Activated CD4-positive, alpha-beta T cell treated with anti-CD3 and anti-CD28 coated beads for 4 hours (primary cell): ENCODE measurements at places on chromosomes 4 and X.
A peak's percentile ranks its signal among the peaks of the same experiment; 100 is the strongest.

DNA sequence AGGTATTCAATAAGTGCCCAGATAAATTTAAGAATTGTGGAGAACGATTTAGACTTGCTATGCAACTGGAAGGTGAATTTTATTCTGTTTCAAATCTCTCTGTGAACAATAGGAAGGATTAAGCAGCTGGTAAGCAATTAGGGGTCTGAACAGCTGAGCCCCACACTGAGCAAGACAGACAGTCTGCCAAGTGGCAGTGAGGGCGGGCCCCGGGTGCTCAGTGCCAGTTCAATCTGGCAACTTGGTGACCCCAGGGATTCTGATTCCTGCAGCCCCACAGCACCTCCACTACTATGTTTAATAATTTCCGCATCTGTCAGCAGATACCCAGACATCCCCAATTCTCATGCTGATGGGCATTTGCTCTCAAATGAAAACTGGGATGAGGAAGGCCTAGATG lies 317.3 kb downstream of the PPP1R2C start:
- DNase-seq, result no peak

DNA sequence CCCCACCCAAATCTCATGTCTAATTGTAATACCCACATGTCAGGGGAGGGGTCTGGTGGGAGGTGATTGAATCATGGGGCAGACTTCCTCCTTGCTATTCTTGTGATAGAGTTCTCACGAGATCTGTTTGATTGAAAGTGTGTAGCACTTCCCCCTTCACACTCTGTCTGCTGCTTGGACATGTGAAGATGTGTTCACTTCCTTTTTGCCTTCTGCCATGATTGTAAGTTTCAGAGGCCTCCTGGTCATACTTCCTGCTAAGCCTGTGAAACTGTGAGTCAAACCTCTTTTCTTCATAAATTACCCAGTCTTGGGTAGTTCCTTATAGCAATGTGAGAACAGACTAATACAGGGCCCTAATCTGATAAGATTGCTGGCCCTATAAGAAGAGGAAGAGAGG lies 1514.8 kb downstream of the RPA4 start:
- no peak for DNase-seq

DNA sequence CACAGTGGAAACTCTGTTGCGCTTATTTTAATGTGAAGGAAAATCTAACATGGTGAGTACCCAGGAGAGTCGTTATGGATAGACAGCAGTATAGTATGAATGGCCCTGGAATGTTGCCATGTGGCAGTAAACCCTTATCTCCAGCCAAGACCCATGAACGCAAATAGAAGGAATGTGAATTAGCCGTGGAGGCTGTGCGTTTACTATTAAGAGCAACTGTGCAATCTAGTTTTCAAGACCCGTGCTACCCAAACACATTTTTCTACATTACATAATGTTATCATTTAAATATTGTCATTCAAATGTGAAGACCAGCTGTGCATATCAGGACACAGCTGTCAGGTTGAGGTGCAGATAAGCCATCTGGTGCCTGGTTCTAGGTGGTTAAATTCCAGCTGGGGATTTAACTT lies 13.3 kb upstream of the AGA start:
- DNase-seq, result no peak

DNA sequence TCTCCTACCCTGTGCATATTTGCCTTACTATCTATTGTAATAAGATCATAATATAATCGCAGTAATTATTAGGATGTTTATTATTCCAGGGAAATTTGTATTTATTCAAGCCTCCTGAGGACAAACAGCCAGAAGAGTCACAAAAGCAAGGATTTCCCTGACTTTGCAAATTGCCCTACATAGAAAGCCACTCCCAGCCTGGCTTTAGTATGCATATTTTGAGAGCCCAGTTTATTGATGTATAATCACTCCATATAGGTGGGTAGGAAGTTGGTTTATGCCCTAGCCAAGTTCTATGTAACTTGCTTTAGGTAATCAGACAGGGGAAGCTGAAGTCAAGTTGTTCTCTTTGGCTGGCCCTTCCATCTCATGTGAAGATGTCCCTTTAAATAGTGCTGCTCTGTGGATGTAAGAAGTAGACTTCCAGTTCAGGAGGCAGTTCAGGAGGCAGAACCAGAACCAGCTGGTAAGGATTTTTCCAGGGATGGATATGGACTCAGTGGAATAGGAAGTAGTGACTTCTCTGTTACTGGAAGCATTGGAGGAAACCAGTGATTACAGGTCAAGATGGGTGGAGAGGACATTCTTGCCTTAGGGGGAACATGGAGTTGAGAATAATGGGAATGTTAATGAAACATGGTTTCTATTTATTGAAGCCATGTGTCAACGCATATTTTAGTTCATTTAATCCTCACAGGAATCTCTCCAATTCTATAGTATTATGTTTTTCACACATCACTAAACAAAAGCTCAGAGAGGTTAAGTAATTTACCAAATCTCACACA lies 70.5 kb upstream of the KIT start:
- no peak for DNase-seq

- DNase-seq, result no peak
Measured at GRCh38 chr4:152394791-152395190, 141.1 kb downstream of the FBXW7 start.

GRCh38 chrX:14039344-14039743 lies 9.7 kb upstream of the GEMIN8 start:
- peak; percentile 45 for DNase-seq

DNA sequence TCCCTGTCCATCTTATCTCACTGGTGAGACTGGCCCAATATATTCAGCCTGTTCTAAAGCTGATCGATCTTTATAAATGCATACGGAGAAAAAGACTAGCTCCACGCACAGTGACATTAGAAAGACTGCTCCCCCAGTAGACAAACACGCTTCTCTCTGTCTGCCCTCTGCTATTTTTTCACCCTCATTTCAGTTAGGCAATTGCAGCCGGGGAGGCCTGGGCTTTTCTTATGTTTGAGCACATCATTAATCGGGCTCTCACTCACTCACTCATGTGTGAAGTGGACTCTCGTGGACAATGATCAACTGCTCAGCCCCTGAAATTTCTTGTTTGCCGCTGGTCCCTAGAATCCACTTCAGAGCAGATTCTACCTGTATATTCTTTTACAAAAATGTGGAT lies 824.7 kb upstream of the TENM3 start:
- no peak for DNase-seq

DNA sequence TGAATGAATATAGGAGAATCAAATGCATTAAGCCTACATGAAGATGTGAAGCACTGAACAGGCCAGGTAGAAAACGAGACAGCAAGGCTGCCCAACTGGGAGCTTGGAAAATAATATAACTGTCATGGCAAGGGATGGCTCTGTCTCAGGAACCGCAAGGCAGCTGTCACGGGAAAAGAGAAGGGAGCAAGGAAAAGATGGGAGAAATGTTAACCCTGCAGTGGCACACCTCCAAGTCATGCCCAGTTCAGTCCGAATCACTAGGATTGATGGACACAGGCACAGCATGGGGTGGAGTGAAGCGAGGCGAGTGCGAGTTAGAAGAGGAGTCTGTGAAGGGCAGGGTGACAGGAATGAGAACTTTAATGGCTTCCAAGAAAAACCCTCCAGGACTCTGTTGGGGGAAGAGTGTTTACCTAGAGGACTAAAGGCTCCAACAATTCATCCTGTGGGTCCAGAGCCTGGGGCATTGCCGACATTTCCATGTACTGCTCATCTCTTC lies 144.1 kb upstream of the ETNPPL start:
- no peak for DNase-seq

DNA sequence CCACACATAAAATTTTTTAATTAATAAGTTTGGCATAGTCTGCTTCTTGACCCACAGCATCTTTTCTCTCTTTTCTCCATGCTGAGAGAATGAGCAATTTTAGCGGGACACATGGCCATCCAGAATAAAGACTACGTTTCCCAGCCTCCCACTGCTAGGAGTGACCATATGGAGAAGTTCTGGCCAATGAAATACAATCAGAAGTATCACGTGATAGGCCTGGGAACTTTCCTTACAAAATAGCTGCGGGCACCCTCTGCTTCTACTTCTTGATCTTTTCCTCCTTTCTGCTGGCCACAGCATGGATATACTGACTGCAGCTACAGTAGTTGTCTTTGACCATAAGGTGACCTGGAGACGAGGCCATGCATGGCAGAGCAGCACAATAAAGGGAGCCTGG lies 348.0 kb downstream of the BCOR start:
- DNase-seq, result no peak

- no peak for DNase-seq
Measured at GRCh38 chrX:69019073-69019890, 146.0 kb downstream of the PJA1 start.

DNA sequence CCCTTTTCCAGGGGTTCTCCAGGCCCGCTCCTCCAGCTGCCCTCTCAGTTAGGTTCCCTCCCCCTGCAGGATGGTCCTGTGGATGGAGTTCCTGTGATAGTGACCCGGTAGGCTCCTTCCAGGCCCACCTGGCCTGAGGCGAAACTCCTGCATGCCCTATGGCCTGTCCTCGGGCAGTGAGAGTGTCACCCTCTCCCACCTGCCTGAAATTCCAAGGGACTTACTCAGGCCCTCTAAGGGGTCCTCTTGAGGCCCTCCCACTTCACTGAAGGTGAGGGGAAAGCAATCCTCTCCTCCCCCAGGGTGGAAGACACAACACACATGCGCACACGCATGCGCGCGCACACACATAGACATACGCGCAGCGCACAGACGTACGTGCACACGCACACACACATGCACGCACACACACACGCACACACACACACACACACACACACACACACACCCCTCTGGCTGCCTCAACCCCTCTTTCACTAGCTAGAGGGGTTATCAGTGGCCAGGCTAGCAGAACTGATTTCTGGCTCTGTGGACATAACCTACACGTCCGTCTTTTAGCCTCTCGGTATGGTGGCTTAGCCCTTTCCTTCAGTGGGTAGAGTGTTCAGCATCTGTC lies 215.9 kb downstream of the CBR4 start:
- DNase-seq, result no peak

GRCh38 chrX:13750812-13751211 lies 16.3 kb downstream of the OFD1 start:
- no peak for DNase-seq

DNA sequence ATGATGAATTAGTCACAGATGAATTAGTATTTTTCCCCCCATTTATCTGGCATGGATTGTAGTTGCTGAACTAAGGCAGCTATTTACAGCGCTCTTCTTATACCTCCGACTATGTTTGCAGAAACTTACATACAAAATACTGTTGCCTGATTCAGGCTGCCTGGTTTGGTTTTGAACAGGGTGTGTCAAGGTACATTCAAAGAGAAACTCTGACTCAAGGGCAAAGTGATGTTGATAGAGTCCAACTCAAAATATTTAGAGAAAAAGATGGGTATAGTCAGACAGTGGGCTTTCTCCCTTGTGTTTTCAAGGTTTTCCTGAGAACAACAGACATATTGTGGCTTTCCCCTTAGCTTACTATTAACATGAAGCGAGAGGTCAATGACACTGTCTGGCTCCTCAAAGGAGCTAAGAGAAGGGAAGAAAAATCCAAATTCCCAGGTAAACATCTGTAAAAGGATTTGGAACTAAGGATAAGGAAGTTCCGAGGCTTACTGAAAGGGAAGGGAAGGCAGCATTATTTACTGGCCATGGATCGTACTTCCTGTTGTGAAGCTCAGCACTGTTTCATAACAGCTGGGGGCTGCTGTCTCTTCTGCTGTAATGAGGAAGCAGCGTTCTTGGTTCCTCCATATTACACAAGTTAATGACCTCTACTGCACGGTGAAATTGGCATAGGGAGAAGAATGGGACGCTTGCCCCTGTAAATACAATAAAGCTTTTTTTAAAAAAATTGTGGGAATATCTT lies 30.9 kb downstream of the FAM9C start:
- DNase-seq, result no peak

DNA sequence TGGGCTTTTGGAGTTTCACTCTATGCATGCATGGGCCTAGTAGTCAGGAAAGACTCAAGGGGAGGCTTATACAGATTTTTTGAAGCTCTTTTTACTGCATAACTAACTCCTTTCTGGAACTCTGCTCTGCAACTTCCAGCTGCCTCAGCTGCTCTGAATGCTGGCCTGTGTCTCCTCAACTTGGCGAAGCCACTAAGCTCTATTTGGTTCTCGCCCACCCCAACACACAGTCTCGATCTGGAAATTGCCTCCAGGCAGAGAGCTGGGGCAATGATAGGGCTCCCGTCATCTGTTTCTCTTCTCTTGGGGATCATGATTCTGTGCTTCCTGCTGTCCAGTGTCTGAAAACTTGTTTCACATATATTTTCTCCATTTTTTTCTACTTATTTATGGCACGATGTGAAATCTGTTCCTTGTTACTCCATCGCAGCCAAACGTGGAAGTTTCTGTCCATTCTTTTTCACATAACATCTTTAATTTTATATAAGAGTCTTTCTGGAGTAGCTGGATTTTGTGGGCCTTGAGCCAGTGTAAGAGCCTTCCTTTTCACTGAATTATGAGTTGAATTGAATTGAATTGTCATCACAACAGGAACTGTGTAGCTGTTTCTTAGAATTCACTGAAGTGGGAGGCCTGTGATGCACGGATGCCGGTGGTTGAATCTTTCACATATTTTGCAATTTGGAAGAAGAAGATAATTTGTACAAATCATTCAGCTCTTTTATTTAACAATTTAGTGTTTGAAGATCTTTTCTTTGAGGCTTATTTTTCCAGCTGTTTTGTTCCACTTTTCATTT lies 9.0 kb downstream of the ZNF275 start:
- no peak for DNase-seq

DNA sequence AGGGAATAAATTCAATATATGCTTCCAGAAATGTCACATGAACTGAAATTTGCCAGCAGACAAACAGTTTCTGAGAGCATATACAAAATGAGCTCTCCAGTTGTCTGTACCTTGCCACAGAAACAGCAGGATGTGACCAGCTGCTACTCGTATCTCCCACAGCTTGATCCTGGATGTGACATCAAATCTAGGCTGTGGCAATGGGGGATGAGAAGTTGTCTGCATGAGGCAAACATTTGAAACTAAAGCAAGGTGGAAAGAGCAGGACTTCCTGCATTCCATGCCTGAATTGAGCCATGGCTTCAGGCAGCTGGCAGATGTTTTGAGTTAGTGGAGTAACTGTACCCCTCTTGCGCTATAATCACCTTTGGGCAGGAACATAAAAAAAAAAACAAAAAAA lies 1724.0 kb downstream of the RPA4 start:
- DNase-seq, result no peak

DNA sequence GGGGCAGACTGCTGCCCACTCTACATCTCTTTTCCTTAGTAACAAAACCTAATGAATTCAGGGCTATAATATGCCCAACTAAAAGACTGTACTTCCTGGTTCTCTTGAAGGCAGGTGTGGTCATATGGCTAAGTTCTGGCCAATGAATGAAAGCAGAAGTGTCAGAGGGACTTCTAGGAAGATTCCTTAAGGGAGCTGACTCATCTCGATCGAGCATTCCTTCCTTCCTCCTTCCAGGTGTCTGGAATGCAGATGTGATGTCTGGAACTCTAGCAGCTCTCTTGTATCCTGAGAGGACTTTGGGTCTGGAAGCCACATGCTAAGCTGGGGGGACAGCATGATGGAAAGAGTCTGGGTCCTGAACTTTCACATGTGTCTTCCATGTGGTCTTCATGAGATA lies 116.2 kb upstream of the STX18 start:
- no peak for DNase-seq

GRCh38 chr4:61919561-61919960 lies 719.4 kb downstream of the ADGRL3 start:
- no peak for DNase-seq
